ENCODE measurements at places on chromosomes 12 and 14.
A peak's percentile ranks its signal among the peaks of the same experiment; 100 is the strongest.

GRCh38 chr12:68447797-68448260 is 115.7 kb upstream of the MDM1 start:
- DNase-seq: no peak

GRCh38 chr12:49413010-49413409 is 45.7 kb downstream of the SPATS2 start:
- no peak for DNase-seq

GRCh38 chr14:81132468-81132867 is 88.3 kb downstream of the GTF2A1 start:
- DNase-seq: peak; percentile 13

DNA sequence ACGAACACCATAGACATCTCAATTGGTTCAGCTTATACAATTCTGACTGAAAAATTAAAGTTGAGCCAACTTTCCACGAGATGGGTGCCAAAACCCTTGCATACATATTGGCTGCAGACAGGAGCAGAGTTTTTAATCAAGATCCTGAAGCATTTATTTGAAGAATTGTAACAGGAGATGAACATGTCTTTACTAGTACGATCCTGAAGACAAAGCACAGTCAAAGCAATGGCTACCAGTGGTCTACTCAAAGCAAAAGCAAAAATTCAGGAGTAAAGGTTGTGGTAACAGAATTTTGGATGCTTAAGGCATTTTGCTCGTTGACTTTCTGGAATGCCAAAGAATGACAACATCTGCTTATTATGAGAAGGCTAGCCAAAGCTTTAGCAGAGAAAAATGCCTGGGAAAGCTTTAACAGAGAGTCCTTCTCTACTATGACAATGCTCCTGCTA is 20.7 kb downstream of the ZDHHC17 start:
- DNase-seq: no peak

DNA sequence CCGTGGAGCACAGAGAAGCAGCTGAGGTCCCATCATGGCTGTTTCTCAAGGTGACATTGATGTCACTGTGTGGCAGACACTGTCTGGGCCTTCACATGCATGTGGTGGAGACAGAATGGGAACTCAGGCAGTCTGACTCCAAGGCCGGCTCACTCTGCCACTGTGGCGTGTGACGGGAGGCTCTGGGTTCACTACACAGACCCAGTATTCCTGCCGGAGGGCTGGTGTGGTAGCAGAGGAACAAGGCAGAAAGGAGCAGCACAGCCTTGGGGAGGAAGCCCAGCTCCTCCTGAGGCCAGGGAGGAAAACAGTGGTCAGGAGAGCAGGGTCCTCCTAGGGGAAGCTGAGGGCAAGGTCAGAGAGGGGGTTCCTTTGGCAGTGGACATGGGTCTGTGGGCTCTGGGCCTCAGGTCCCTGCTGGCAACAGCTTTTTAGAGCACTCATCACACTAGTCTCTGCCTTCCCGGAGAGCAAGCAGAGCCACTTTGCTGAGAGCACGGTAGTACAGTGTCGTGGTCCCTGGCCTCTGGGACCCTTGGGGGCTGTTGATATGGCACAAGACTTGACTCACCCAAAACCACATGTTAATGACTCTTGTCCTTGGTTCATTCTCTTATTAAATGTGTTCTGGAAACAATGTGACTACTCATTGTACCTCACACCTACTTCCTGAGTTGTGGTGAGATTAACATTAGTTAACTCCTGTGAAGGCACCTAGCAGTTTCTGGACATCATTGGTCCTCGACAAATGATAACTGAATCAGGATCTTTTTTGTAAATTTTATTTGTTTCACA is 21.3 kb downstream of the DCAF4 start:
- DNase-seq: no peak

GRCh38 chr14:21133901-21134300 is 22.0 kb downstream of the OR5AU1 start:
- DNase-seq: no peak

DNA sequence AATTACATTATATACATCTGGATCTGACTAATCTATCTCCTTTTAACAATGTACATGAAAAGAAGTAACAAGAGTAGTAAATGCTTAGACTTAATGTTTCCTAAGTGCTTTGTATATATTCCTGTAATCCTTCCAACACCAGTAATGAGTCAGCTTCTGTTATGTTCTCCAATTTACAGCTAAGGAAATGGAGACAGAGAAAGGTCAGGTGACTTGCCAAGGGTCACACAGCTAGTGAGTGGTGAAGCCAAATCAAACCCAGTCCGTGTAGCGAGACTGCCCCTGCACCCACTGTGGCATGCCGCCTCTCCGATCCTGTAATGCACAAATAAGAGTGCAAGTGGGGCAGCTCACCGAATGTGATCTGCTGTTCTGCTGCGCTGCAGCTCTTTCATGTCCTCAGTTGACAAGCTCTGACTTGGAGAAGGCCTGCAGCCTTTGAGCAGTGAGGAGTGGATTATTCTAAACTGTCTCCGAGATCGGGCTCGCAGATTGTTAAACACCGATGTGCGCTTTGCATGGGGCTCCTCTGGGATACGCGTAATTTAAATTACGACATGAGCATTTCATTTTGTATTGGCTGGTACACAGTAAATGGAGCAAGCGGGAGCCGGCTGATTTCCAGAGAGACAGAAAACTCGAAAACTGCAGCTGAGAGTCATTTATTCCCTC is 65.1 kb upstream of the KTN1 start:
- no peak for DNase-seq

- no peak for DNase-seq
Measured at GRCh38 chr14:98136012-98136789, 1135.8 kb downstream of the BCL11B start.

DNA sequence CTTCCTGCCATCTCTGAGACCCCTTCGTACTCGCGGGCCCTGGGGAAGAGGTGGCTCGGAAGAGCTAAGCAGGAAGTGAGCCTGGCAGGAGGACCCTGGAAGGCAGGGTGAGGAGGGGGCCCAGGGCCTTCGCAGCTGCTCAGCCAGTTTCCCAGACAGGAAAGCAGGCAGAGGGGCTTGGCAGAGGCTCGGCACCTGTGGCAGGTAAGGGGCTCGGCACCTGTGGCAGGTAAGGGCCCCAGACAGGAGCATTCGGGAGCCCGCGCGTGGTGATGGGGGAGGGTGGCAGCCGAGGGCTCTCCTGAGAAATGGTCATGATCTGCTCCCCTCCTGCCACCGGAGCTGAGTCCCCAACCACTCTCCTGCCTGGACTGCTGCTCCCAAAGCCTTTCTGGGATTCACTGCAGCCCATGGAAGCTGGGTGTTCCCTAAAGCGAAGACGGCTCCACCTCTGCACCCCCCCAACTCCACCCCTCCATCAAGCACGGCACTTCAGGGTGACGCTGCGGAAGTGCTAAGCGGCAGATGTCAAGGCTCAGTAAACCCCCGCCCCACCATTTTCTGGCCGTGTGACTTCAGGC is 63.2 kb downstream of the PRIMA1 start:
- DNase-seq: no peak

All from NCI-H510A (cell line).